ENCODE measurements at places on chromosomes 4 and X.

DNA sequence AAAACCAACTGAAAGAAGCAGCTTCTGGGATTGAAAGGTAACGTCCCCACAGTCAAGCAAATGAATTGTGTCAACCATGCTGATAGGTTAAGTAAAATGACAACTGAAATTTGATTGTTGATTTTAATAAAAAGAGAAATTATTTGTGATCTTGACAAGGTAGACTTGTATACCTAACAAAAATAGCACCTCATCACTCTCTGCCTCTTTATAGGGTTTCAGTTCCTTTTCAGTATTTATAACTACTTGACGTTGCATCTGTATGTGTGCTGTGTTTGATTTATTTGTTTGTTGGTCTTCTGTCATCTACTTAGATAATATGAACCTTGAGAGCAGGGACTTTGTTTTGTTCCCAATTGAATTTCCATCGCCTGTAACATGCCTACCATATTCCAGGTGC, 7.9 kb upstream of the PPP3CA start:
- no peak for DNase-seq

DNA sequence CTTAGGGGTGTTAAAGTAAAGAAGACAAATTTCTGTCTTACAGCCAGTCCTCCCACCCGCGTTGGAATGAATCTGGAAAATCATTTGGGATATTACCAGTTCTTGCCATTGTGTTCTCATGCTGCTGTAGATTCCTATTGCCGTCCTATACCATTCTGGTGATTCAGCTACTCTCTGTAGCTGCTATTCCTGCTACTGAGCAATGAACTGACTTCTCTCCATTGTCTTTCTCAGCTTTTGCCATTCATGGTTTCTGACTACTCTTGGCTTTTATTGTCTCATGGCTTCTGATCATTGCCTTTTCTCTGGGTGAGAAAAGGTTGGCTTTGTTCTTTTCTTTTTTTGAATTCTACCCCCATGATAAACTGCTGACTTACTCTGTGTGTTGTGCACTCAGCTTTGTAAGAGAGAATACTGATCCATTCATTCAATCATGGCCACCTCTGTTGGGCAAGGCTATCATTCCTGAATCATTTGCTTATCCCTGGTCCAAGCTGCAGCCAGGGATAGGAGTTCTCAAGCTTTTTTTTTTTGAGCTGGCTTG, 27.7 kb upstream of the METAP1 start:
- no peak for DNase-seq

DNA sequence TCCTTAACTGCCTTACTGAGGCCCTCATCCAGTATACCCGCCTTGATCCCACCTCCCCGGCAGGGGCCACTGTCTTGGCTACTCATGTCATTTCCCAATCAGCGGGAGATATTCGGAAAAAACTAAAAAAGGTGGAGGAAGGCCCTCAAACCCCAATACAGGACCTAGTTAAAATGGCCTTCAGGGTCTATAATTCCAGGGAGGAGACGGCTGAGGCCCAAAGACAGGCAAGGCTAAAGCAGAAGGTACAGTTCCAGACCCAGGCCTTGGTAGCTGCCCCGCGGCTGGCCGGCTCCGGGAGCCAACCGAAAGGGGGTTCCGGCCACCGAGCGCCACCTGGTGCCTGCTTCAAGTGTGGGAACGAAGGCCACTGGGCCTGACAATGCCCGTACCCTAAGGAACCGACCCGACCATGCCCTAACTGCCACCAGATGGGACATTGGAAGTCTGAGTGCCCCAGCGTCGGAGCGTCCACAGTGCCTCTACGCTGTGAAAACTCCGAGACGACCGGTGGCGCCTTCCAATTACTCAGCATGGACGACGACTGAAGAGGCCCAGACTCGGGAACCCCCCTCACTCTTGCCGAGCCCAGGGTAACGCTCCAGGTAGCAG, 959.6 kb downstream of the RPA4 start:
- no peak for DNase-seq

DNA sequence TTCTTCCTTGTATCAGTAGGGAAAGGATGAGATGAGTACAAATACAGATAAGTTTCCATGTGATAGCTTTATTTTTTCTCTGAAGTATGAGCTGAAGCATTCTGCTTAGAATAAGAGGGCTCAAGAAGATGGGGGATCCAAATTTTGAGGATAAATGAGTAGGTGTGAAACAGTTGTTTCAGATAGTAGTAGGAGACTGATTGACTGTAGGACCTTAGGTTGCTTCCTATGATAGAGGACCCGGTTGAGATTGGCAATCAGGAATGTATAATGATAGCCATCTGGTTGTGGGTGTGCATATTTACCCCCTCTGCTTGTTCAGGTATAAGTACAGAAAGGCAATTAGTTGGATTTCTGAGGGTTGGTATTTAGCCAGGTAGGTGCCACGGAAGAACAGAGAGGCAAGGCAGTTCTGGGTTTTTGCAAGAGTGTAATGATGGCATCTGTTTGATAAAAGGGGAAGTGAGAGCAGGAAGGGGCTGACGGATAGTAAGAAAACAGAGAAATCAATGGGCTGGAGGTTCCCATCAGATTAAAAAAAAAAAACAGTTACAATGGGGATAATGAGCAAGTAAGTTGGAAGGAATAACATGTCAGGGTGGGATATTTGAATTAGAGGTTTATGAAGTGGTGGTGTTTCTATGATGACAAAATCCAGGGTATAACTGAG, 13.7 kb downstream of the OCRL start:
- DNase-seq = no peak

DNA sequence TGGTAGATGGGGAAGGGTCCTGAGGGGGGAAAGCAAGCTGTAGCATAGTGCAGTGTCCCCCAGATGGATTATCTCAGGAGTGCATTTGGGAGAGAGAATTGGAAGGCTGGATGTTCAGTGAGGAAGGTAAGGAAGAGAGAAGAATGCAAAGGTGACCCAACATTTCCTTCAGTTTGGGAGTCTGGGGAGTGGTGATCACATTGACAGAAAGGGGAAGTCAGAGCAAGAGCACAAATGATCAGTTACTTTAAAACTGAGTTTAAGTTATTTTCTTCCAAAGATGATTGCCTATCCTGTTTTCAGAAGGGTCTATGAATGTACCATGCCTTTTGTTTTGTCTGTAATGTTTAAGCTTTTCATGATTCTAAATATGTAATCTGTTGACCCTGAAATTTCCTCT, 47.6 kb downstream of the ARHGAP10 start:
- DNase-seq = no peak

- DNase-seq = no peak
Observed at GRCh38 chrX:44621078-44621477, 78.4 kb upstream of the FUNDC1 start.

All from NCI-H510A (cell line).